ENCODE measurements at places on chromosomes 5 and 9.

- DNase-seq, result no peak
These were observed 133.9 kb upstream of the MTAP start for GRCh38 chr9:21668516-21668915.

GRCh38 chr9:125679597-125680189 is 27.3 kb downstream of the MAPKAP1 start:
- DNase-seq, result no peak

DNA sequence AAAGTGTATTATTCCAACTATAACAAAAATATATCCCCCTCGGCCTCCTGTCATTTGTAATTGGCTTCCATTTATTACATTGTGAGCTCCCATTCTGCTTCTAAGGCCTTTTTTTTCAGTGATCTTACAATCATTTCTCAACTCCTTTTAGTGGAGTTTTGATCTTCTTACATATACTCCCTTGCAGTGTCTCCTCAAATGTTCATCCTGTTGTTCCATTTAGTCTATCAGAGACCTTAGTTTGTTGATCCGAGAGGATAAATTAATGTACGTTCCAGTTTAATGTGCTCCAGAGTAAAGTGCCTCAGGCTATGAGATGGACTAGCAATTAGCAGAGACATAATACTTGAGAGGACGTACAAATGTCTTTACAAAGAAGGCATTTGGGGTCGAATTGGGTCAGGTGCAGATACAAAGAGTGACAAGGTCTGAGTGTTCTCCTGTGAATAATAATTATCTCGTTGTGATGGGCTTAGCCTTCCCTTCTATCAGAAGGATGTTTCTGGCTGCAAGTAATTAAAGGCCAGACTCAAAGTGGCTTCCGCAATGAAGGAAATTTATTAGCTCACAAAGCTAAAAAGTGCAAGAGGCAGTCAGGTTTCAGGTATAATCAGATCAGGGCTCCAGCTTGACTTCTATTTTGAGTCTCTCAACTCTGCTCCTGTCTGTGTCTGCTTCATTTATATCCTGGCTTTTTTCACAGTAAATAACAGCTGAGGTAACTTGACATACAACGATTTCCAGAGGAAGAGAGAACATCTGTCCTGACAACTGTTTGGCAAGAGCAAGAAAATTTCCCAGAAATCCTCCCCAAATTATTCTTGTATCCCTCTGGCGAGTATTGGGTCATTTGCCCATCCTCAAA is 30.1 kb downstream of the ARRDC3 start:
- DNase-seq, result no peak

DNA sequence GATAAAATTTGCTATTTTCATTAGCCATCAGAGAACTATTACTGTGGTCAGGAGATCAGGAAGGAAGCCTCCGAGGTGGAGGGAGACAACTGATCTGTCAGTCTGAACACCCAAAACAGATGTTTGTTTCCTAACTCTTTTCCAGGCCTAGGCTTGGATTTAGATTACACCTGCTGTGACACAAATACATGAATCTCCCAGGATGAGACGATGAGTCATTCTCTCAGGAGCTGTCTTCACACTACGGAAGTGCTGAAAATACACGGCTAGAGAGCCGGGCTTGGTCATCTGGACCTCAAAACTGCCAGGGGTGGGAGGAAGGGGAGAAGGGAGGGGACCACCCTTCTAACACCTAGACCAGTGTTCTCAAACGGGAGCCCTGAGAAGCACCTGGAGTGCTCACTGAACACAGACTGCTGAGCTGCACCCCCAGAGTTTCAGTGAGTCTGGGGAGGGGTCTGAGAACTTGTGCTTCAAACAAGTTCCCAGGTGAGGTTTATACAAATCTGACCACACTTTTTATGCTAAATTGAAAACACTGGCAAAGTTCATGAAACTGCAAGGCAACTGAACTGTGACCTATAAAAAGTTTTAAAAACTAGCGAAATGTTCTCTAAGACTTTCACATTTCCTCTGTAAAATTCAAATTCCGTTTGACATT is 80.3 kb upstream of the EQTN start:
- DNase-seq, result no peak

- DNase-seq, result no peak
These were observed 60.4 kb upstream of the CAST start for GRCh38 chr5:96601715-96602244.

DNA sequence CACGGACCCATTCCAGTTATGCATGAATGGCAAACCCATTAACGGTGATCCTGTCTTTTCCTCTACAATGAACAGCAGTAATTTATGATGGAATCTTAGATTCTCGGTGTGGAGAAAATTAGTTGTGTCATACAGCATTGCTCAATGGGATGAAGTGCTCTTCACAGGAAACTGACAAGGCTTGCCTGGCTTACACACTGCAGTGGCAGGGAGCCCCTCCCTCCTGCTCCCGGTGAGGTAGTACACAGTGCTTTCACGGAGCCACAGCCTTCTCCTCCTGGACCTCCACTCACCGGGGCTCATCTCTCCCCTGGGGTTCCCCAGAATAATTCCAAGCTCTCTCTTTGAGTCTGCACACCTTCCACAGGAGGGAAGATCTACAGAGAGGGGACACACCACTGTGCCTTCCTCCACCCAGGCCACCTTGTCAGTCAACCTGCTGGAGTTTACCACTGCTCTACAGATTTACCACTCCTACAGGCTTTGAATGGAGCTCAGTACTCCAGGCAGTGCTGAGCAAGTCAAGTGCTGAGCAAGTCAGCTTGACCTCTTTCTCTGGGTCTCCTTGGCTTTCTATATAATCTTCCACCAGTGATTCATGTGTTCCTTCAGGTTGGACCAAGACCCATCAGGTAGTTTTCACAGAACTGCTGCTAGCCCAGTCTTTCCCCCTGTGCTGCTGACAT is 59.1 kb upstream of the TBC1D2 start:
- DNase-seq, result no peak

GRCh38 chr9:2821855-2822254 is 22.0 kb downstream of the PUM3 start:
- DNase-seq, result no peak

DNA sequence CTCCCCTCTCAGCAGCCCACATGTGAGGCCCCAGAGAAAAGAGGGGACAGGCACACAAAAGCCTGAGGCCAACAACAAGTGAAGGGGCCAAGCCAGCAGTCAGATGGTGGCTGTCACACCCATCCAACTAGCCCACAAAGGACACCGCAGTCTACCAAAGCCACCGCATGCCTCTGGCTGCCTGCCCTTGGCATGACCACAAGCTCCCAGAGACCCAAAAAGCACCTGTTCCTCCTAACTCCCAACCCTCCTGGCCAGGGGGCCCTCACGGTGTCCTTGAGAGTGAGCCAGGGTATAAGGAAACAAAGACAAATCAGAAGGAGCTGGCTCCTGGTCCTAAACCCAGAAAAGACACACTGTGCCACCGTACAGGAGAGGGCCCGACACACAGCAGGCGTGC is 77.8 kb upstream of the LRRTM2 start:
- no peak for DNase-seq

GRCh38 chr9:123696476-123696875 is 233.4 kb downstream of the DENND1A start:
- DNase-seq, result no peak

DNA sequence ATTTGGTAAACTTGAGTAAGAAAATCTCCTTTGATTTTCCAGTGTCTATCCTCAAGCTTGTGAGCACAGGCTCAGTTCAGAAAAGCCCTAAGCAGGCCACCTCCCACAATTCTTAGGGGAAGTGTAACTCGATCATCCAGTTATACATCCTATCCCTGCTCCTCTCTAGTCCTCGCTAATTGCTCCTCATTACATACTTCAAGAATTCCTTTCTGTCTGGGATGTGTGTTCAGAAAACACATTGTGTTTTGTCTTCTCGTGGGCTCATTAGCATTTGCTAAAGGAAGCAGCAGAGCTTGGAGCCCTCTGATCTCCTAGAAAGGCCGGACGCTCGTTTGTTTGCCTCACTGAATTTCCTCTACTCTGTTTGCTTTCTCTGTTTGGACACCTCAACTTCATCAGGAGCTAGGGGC is 268.2 kb upstream of the RFX3 start:
- DNase-seq, result no peak

GRCh38 chr9:81032831-81033230 is 656.5 kb downstream of the TLE1 start:
- no peak for DNase-seq

DNA sequence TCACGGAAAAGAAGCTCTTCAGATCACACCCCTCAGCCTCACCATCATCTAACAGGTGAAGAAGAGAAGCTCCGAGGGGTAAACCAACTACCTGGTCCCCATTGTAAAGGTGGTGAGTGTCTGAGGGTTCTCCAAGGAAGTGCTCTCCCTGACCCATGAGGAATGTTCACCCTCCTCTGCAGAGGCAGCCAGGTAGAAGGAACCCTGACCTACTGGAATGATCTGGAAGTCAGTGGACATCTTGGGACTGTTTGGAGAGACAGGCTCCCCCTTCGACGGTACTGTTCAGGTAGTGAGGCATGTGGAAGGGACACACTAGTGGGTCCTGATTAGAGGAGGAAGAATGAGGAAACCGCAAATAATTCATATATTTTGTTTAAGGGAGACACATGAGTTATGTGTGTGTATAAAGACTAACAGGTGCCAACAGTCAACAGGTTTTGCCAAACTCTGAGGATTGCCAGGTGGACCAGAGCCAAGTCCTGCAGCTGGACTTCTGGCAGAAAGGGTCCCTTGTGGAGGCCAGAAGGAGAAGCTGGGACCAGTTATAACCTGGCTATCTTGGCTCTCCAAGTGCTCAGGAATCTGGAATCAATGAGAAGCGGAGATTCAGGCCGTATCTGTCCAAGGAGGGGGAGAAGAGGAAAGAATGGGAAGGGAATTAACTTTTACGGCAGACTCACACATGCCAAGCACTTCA is 3.0 kb upstream of the ZBTB34 start:
- DNase-seq, result no peak

DNA sequence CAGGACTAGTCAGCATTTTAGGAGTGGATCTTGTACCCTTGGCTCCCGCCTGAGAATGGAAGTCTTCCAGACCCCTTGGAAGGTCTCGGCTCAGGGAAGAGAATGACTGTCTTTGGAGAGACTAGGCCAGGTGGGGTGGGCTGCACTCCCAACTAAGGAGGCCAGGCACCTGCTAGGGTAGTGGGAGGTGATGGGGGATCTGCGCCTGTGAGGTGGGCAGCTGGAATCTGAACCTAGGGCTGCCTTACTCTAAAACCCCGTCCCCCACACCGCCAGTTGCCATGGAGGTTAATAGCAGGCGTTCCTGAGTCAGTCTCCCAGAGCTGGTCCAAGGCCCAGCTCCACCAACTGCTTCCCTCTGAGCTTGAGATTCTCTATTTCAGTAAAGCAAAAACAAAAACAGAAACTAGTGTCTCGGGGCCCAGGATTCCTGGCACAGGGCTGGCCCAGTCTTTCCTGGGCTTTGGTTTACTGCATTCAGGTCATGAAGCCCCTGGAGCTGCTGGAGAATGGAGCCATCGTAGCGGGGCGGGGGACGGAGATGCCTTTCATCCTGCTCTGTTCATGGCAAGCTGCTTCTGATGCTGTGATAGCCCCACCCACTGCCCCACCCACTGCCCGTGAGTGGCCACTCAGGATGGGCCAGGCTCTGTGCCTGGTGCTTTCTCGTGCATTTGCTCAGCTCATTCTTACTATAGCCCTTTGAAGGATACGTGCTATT is 57.5 kb downstream of the DAB2IP start:
- DNase-seq, result no peak

GRCh38 chr5:168886157-168886556 is 307.0 kb upstream of the PANK3 start:
- no peak for DNase-seq
